Urinary bladder (tissue), 4 donors: ENCODE measurements at places on chromosomes 6 and 20.

DNA sequence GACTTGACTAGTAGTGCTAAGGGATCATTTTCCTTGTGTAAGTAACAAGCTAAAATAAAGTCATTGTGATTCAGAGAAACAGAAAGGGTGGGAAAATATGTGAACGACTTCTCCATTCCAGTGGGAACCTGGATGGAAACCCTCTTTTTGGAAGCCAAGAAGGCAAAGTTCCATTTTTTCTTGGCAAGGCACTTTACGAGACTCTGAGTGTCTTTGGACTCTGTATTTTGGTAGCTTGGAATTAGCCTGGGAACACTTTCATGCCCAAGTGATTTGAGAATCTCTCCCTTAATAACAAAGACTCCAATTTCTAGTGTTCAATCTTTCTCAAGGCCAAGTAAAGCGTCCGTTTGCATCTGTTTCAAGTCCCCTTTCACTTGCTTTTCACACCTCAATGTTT, 100.5 kb upstream of the SASH1 start:
- no peak for DNase-seq

DNA sequence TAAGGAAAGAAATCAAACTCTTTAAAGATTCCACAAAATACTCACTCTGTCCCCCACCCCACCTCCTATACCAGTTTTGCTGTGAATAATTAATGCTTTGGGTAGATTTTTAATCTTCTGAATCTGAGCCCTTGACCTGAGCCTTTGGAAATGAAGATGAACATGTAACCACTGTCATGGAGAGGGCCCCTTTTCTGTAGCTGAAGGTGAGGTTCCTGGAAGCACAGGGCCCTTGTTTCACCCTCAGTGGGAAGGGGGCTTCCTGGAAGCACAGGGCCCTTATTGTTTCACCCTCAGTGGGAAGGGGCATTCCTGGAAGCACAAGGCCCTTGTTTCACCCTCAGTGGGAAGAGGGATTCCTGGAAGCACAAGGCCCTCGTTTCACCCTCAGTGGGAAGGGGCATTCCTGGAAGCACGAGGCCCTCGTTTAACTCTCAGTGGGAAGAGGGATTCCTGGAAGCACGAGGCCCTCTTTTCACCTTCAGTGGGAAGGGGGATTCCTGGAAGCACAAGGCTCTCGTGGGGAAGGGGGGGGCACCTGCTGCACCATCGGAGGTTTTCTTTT, 75.7 kb downstream of the DACT2 start:
- DNase-seq: no peak

GRCh38 chr20:3781153-3781910, at the start of gene SPEF1:
TSS of gene SPEF1 (minus strand) at chr20:3781448. CDS start at chr20:3781287, 161 bp downstream.
- peak; percentile 94 for DNase-seq

DNA sequence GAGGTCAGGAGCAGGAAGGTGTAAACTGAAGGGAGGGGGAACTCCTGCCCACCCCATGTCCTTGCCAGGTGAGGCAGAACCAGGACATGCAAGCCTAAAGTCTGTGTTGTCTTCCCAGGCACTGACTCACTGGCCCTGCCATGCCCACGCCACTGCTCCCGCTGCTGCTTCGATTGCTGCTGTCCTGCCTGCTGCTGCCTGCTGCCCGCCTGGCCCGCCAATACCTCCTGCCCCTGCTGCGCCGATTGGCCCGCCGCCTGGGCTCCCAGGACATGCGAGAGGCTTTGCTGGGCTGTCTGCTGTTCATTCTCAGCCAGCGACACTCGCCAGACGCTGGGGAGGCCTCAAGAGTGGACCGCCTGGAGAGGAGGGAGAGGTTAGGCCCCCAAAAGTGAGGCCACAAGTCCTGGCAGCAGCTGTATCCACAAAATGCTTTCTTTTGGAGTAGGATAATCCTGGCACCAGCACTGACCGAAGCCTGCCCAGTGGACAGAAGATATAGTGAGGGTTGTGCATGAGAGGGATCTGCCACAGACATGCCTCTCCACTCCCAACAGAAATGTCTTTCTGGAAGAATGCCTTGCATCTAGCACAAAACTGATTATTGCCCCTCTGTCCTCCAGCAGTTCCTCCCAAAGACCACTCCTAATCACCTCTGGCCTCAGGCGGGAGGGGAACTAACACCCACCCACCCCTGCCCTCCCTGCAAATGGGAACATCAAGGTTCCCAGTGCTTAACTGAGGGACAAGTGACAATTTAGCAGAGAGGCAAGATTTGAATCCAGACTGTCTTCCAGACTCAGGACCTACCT, 812 bp downstream of the MYMX start:
- no peak for DNase-seq

GRCh38 chr6:14037402-14038277, 79.9 kb upstream of the CD83 start:
- DNase-seq: no peak

GRCh38 chr6:40399888-40400457, 187.2 kb downstream of the LRFN2 start:
- no peak for DNase-seq

GRCh38 chr6:10847684-10848083, 9.3 kb upstream of the MAK start:
- no peak for DNase-seq

GRCh38 chr6:44780161-44780560, 392.7 kb downstream of the CDC5L start:
- DNase-seq: no peak

GRCh38 chr6:96795481-96795880, 41.8 kb downstream of the GPR63 start:
- DNase-seq: no peak
